ENCODE measurements at places on chromosomes 1 and 21.

- no peak for DNase-seq
Observed at GRCh38 chr1:72438270-72438669, 155.9 kb upstream of the NEGR1 start.

GRCh38 chr1:162070094-162070748, 730 bp downstream of the NOS1AP start:
- DNase-seq = peak; percentile 62

DNA sequence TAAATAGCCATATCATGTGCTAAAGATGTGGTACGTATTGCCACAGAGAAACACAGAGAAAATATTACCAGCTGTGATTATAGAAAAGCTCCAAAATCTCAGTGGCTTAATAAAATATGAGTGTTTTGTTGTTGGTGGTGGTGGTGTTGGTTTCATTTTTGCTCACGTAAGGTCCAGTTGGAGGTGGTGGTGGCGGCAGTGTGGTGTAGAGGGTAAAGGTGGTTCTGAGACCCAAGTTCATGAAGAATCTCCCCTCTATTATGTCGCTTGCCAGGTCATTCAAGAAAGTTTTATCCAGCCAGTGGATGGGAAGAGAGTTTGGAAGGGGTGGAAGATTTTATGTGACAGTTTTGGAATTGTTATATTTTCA, 217.6 kb upstream of the SAMSN1 start:
- DNase-seq = no peak

DNA sequence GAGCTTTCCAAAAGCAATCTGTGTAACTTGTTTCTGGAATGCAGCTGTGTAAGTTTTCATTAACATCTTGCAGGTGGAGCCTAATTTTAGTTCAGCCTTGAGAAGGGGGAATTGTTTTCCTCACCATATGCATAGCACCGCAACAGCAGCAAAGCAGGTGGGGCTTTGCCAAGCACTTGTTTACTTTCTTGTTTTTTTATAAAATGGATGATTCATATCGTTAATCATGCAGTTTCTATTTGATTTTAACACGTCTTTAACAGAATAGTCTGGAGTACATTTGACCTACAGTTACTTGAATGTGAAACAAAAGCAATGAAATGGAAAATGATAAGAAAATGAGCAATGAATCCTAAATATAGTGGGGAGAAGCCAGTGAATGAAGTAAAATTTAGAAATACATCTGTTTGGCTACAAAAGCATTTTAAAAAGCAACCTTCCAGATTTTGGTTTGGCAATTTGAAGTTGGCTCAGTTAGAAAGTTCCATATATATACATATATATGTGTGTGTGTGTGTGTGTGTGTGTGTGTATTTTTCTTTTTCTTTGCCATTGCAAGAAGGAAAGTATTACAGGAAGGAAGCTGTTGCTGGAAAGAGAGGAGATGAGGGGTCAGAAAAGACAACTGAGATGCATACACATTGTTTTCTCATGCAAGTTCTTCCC, 119.0 kb upstream of the ADGRL2 start:
- DNase-seq = peak; percentile 100

GRCh38 chr1:33784876-33785275, 79.0 kb upstream of the HMGB4 start:
- no peak for DNase-seq

DNA sequence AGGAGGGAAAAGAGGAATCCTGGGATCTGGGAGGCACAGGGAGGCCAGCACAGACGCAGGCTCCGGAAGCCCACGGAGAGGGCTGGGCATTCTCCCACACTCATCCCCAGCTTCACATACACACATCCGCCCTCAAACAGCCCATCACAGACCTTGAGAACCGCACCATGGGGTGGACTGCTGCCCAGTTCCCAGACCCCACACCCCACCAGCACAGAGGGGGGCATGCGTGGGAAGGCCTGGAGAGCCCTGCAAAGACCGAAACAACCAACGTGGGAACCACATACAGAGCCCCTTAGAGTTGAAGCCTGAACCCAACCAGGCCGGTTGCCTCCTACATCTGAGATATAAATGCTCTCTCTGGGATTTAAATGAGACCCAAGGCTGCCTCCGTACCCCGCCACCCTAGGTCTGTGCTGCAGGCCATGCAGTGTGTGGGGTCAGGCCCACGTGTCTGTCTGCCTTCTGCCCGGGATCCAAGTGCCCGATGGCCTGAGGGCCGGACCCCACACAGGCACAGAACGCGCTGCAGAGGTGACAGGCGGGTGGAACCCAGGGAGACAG, 126.2 kb upstream of the COL6A1 start:
- no peak for DNase-seq

- DNase-seq = no peak
Observed at GRCh38 chr1:152436593-152437496, 22.8 kb upstream of the CRNN start.

DNA sequence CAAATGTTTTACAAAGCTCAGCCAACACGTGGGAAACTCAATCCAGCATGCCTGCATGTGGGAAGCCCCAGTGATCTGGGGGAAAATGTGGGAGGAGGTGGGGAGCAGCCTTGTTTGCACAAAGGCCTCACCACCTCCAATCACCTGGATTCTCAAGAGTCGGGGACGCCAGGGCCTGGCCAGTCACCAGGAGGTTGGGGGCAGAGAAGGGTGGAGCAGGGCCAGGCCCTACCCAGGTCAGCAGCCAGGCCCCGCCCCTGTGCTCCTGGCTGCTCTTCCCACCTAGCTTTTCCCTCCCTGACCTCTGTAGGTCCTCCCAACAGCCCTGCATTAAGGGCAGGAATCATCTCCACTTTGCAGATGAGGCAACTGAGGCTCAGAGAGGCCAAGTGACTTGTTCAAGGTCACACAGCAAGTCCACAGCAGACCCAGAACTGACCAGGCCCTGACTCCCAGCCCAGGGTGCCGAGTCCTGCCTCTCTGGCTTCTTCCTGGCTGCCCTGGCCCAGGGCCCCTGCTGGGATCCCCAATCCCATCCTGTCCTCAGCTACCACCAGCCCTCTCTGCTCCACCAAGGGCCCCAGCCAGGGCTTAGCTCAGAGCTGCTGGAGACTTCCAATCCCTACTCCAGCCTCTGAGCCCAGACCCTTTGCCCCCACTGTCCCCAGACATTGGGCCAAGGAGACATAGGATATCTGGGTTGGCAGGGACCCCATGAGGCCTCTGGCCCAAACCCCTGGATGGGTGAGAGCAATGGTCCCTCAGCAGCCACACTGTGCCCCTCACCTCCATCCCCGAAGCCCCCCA, 508.6 kb downstream of the PTPRU start:
- DNase-seq = no peak

- DNase-seq = no peak
Observed at GRCh38 chr1:99332561-99332960, 68.3 kb downstream of the PLPPR4 start.

GRCh38 chr1:113905435-113905861, 322 bp downstream of the DCLRE1B start:
- peak; percentile 59 for DNase-seq

GRCh38 chr1:3903141-3904005, 3.3 kb upstream of the C1orf174 start:
- DNase-seq = no peak

Measured in PC-9 (cell line).